Peyer's patch (tissue), 4 donors: ENCODE measurements at places on chromosomes 12 and 14. TPM values are rescaled to one million over a fixed set of nuclear protein-coding genes. Genes with fewer than 3 reads are reported as not detected.

- no peak for DNase-seq
- no peaks in the 10 kb centered on the region for H3K27me3 ChIP-seq
- H3K36me3 ChIP-seq, result no peaks in the 10 kb centered on the region
- peaks cover 8% of the 10 kb centered on the region for H3K4me1 ChIP-seq
- H3K4me3 ChIP-seq, result no peak overlapping the region
These were observed 111.1 kb upstream of the AMIGO2 start for GRCh38 chr12:47190905-47191304.

- H3K27ac ChIP-seq, result no peak overlapping the region
- no peak overlapping the region for H3K4me3 ChIP-seq
- no peaks in the 10 kb centered on the region for H3K27me3 ChIP-seq
- DNase-seq, result no peak
- no peaks in the 10 kb centered on the region for H3K4me1 ChIP-seq
These were observed 17.9 kb upstream of the EML1 start for GRCh38 chr14:99775351-99775750.

GRCh38 chr12:68222326-68222725 is 3.3 kb downstream of the IL26 start:
- no peaks in the 10 kb centered on the region for H3K36me3 ChIP-seq
- H3K27me3 ChIP-seq, result no peaks in the 10 kb centered on the region
- no peaks in the 10 kb centered on the region for H3K4me1 ChIP-seq
- H3K4me3 ChIP-seq, result no peak overlapping the region

GRCh38 chr14:20455355-20456300 is 602 bp downstream of the APEX1 start:
- H3K4me3 ChIP-seq, result peak overlapping the region; percentile 89
- peaks cover 58% of the 10 kb centered on the region for H3K4me1 ChIP-seq
- H3K27ac ChIP-seq, result peak overlapping the region; percentile 97
- no peaks in the 10 kb centered on the region for H3K27me3 ChIP-seq
- H3K36me3 ChIP-seq, result peaks cover 48% of the 10 kb centered on the region
- peak; percentile 54 for DNase-seq

DNA sequence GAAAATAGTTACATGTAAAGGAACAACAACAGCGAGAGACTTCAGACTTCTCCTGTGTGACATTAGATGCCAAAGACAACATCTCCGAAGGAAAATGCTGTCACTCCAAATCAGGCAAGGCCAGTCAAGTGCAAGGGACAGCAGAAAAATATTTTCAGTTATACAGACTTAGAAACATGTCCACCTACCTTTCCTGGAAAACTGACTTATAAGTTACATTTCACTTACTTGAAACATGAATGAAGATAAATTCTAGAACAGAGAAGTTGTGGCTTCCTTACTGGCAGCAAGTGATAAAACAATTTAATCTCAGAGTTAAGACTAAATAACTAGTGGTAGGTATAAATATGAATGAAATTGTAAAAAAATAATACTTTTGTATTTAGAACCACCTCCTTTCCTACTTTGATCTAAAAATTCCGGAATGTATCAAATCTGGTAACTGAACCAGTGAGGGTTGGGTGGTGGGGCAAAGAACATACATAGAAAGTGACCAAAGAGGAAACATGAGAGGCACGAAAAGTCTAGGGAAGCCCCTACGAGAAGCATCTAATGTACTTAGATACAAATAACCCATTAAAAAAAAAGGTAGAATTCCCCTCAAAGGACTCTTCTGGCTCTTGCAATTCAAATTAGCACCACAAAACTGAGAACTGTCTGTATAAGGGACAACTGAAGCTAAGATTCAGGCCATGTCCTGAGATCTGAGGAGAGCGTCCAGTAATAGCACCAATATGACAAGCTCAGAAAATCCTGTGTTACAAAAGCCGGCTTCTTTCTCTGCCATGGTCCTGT is 21.2 kb downstream of the MTHFD1 start:
- no peaks in the 10 kb centered on the region for H3K27me3 ChIP-seq
- peaks cover 11% of the 10 kb centered on the region for H3K36me3 ChIP-seq
- no peak overlapping the region for H3K27ac ChIP-seq
- DNase-seq, result no peak
- H3K4me3 ChIP-seq, result no peak overlapping the region

DNA sequence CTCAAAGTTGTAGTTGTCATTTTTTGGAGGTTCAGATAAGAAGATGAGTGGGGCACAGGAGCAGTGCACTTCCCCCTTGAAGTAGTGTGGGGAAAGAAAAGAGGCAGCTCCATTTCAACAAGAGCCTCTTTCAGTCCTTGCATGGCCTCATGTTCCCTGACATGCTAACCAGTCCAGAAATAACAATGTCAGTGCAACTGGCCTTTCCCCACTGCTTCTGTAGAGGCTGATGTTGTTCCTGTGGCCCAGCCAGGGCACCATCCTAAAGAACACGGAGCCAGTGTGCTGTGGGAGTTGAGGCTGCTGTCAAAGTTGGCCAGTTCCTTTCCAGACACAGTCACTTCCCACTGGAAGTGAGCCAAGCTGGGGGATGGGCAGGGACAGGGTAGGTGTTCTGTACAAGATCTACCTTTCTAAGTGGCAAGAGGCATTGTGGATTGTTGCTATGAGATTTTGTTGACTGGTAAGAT is 77.7 kb upstream of the SLC38A2 start:
- no peaks in the 10 kb centered on the region for H3K36me3 ChIP-seq
- H3K4me1 ChIP-seq, result no peaks in the 10 kb centered on the region
- peak overlapping the region; percentile 44 for H3K27ac ChIP-seq
- DNase-seq, result peak; percentile 87
- H3K27me3 ChIP-seq, result no peaks in the 10 kb centered on the region

- DNase-seq, result no peak
- H3K4me1 ChIP-seq, result peaks cover 42% of the 10 kb centered on the region
- H3K4me3 ChIP-seq, result no peak overlapping the region
- peak overlapping the region; percentile 57 for H3K27ac ChIP-seq
- no peaks in the 10 kb centered on the region for H3K27me3 ChIP-seq
These were observed 9.2 kb upstream of the PNMA1 start for GRCh38 chr14:73723406-73723796.

GRCh38 chr12:52346593-52346992 is 20.7 kb downstream of the KRT85 start:
- DNase-seq, result no peak
- no peaks in the 10 kb centered on the region for H3K27me3 ChIP-seq
- H3K4me3 ChIP-seq, result no peak overlapping the region
- no peaks in the 10 kb centered on the region for H3K4me1 ChIP-seq

ANKRD33 gene
- total RNA-seq, result not detected

E2F7 gene
- 17.3 TPM for total RNA-seq
